ENCODE measurements at places on chromosomes 2 and 18.

DNA sequence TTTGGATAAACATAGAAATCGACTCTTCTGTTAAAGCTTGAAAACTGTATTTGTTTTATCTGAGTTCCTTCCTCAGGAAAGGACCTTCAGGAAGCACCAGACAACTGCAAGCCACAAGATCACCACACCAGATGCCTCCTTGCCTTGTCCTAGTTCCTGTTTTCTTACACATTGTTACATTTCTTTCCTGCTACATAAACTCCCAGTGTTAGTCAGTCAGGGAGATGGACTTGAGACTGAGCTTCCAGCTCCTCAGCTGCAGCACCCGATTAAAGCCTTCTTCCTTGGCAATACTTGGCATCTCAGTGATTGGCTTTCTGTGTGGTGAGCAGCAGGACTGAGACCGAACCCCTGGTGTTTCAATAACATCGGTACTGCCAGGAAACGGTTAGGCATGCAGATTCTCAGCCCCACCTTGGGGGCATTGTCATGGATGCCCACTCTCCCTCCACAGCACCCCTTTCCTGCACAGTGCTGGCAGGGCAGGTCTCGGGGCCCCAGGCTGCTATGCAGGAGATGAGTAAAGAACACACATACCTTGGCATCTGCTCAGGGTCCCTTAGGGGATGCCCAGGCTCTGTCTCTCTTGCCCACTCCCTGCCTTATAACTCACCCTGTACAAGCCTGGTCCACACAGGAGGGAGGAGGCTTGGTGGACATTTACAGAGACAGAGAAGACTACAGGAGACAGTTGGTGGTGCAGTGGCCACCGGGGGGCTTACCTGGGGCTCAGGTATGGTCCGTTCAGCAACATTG lies 32.6 kb downstream of the ANKMY1 start:
- DNase-seq, result no peak

DNA sequence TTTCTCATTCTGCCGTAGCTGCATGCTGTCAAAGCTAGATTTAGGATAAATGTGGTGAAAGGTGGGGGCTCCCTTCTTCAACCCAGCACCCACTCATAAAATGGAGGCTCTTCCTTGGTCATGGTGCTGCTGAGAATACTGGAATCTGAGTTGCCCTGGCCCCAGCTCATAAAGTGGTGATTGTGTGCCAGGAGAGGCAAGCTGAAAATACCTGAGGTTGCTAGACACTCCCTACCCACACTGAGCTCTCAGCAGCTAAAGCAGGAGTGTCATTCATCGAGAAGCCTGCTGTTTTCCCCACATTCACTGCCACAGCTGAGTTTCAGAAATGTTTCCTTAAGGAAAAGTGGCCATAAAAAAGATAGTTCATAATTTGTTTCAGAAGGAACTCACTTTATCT lies 297.1 kb upstream of the RBMS1 start:
- no peak for DNase-seq

DNA sequence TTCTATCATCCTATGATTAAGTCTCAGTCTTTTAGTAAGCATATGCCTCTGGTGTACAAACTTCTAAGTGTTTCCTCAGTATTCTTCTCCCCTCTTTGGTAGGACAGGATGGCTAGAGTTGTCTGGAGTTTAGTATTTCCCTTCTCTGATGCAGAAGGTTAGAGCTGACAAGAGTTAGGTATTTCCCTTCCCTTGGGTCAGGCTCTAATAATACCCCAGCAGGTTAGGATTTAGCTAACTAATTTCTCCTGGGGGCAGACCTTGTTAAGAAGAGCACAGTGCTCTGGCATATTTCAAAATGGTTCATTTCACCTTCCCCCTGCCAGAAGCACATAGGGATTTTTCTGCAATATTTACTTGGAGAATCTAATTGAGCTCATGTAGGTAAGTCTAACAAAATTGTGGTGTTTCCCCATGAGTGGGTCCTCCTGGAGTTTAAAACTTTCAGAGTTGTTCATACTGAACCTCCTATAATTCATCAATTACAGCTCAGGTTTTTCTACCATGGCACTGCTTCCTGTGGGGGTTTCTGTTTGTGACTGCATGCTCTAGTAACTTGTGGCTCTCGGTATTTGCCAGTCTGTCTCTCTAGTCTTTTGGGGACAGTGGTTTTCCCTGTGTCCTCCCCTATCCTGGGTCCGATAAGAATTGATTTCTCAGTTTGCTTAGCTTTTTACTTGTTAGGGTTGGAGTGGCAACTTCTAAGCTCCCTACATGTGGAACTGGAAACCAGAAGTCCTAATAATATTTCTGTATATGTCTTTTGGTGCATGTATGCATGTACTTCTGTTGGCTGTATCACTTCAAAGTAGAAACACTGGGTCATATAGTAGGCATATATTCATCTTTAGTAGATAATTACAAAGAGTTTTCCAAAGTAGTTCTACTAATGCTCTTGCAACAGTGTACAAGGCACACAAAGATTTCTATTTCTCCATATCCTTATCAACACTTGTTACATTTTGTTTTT lies 77.7 kb downstream of the GDF7 start:
- no peak for DNase-seq

DNA sequence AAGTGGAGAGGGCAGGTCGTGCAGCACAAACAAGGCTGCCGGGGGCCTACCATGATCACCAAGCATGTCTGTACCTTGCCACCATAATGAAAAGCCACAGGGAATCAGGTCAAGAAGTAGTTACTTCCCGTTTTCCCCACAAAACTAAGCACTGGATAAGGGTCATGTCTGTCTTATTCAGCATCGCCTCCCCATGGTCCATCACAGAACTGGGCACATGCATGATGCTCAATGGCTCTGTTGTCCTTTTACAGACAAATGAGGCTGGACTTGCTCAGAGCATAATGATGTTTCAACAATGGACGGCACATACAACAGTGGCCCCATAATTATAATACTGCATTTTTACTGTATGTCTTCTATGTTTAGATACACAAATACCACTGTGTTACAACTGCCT lies 27.5 kb downstream of the REEP1 start:
- no peak for DNase-seq

- DNase-seq, result no peak
Observed at GRCh38 chr2:102771114-102771513, 9.3 kb downstream of the TMEM182 start.

GRCh38 chr2:150478200-150478974 lies 9.1 kb downstream of the RND3 start:
- DNase-seq, result no peak

- DNase-seq, result no peak
Observed at GRCh38 chr2:112924821-112925220, 13.9 kb downstream of the IL37 start.

DNA sequence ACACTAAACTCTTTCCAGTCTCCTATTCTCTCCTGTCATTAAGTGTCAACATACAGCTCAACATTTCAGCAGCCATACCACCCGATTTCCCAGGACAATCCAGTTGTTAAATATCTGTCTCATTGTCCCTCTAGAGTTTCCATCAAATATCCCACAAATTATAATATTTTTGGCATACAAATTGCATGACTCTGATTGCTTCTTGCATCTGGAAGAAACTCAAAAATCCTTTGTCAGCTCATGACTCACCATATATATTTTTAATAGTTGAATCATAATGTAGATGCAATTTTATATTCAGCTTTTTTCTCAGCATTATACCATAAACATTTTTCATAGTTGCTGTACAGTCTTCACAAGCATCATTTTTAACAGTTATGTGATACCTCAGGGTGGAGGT lies 7.2 kb downstream of the SLC30A3 start:
- DNase-seq, result no peak

DNA sequence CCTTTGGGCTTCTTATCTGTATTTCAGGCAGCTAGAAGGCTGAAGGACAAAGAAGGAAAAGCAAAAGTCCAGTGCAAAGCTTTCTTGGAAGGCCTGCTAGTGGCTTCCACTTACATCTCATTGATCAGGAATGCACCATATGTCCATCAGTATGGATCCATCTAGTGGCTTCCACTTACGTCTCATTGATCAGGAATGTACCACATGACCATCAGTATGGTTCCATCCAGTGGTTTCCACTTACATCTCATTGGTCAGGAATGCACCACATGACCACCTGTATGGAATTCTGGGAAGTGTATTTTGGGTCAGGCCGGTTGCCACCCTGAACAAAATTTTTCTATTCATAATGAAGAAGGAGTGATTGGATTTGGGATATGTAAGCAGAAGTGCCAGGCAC lies 70.6 kb downstream of the LYPD6 start:
- DNase-seq, result no peak

DNA sequence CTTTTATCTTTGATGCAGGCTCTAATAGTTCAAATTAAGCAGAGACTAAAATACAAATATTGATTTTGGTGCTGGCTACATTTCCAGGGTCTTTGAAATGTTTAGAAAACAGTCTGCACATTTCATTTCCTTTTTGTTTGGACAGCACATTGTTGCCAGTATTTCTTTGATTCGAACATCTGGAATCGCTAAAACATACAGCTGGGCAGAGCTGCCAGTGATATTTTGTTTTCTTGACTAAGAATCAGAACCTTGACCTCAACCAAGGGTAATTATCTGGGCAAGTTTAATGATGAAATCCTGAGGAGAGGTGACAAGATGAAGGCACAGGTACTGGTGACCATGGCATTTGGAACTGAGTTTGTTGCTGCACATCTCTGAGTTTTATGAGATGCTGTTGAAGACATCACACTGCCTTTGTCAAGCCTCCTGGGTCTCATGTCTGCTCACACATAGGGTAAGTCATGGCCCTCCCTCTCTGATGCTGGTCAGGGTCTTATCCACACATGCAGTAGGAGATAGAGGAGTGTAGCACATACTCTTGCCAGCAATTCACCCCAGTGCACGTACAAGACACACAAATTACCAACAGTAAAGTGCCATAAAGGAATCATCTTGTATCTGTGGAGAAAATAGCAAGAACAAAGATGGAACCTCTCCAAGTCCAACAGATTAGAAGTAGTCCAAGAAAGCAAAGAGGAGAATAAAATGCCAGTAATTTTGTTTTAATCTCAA lies 391.9 kb downstream of the RND3 start:
- no peak for DNase-seq

DNA sequence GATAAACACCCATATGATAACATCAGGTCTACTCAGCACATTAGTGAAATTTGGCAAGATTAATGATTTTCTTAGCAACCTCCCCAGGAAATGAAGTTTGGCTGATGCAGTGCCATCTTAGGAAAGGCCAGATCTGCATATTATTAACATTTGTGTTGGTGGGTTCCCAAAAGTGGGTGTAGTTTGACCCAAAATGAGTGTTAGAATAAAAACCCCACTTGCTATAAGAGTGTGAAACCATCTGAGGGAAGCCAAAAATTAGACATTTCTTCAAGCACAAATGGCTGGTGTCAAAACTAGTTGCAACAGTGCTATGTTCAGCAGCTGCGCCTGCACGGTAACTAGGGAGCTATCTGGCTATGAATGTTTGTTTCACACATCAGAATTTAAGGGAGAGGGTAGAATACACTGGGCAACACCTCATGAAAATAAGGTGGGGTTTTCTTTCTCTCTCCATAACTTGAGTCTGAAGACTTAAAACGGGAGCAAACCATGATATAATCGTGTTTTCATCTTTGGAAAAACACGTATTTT lies 15.9 kb upstream of the CSRNP3 start:
- DNase-seq, result no peak

DNA sequence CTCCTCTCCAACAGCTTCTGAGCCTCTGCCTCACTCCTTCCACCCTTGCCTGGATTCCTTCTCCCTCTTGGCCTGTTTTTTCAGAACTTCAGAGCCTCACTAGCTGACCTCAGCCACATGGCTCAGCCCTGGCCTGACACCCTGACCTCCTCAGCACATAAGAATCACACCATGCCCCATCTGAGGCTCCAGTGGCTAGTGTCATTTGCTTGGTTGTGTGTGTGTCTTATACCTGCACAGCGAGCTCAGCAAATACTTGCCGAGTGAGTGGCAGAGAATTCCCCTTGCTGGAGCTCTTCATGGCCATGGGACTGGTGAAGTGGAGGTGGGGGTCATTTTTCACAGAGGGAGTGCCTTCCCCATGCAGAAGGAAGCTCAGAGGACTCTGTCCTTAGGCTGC lies 70.2 kb downstream of the CELF4 start:
- no peak for DNase-seq

GRCh38 chr18:77144046-77144445 lies 11.5 kb upstream of the MBP start:
- no peak for DNase-seq

DNA sequence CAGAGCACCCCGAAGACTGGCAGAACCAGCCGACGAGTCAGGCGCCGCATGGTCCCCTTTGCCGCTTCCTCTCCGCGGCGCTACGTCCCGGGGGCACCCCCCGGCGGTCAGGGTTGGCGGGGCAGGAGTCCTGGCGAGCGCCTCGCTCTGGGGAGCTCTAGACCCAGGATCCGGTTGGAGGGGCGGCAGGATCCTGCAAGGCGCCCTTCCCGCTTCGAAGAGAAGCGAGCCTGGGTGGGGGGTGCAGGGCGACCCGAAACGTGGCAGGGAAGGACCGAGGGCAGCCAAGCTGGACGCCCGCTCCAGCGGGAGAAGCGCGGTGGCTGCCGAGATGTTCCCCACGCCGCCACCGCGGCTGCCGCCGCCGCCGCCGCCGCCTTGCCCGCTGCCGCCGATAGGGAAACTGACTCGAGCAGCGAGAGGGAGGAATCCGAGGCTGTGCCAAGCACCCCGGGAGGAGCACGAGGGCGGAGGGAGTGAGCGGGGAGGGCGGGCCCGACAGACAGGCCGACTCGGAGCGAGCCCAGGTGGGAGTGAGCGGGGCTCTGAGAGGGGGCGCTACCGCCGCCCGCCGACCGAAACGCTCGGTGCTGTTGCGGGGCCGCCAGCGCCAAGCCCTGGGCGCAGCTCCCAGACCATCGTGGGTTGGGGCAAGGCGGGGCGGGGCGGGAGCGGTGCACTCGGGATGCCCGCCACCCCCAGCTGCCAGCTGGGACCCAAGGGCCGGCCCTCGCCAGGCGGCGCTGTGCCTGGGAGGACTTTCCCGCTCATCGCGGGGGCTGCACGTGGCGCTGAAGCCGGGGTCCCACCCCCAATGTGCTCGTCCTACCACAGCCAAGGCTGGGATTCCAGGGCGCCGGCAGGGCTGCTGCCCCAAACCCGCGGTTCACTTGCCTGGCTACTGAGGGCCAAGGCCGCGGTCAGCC lies at the start of gene GALNT14:
GALNT14 (minus strand) TSS at position 404 of the 926 bp plus-strand sequence; CDS start at position 50, 354 bp downstream.
- DNase-seq, result peak; percentile 90

DNA sequence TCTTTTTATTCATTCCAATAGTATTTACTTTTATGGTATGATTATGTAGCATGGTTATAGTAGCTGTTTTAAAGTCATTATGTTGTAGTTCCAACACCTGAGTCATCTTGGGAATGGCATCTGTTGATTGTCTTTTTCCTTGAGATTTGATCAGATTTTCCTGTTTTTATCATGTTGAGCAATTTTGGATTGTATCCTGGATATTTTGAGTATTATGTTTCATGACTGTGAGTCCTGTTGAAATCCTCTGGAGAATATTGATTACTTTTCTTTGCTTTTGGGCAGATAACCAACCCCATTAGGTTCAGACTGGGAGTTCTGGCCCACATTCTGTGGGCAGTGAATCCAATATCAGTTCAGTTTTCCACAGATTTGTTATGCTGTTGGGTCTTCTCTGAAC lies 163.2 kb upstream of the SPRED2 start:
- no peak for DNase-seq

DNA sequence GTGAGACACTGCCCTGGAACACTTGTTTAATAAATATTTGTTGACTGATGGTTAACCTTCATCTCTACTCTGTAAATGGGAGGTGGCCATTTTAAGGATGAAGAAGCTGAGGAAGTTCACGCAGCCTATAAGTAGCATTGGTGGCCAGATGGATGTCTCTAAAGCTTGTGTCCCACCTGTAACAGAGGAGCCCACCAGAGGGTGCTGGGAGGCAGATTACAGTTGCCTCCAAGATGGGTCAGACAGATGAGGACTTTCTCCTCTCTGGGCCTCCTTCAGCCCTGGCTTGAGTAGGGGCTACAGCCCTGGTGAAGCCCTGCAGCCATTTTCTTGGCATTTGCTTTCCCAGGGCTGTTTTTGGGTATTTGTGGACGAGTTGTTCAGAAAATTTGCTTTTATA lies 45.0 kb upstream of the MCFD2 start:
- DNase-seq, result no peak

Data from retina (tissue), 1 donor.